Left ventricle myocardium inferior (tissue), 1 donor: ENCODE measurements at places on chromosomes 3 and 15. TPM values are rescaled to one million over a fixed set of nuclear protein-coding genes. Genes with fewer than 3 reads are reported as not detected.

GRCh38 chr3:142274908-142275307 lies 49.5 kb upstream of the GK5 start:
- DNase-seq = no peak

The A4GNT gene
- total RNA-seq = not detected

GRCh38 chr3:48507256-48508061 lies 3.5 kb upstream of the SHISA5 start:
- peak; percentile 24 for DNase-seq

DNA sequence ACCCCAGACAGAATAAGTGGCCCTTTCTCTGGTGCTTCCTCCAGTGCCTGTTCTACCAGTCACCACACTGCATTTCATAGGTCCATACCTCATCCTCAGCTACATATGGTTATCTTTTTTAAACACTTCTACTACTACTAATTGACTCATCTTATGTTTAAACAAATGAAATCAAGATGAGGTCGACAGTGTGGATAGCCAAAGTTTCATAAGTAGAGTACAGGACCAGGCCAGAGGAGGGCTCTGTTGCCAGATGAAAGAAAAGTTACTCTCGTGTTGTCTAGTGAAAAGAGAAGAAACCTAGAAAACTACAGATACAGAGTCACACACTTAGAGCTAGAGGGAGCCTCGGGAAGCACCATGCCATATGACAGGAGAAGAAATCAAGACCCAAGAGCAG lies 296.1 kb downstream of the VPS13C start:
- no peak for DNase-seq

The MYO5C gene
- 2.9 TPM for total RNA-seq

DNA sequence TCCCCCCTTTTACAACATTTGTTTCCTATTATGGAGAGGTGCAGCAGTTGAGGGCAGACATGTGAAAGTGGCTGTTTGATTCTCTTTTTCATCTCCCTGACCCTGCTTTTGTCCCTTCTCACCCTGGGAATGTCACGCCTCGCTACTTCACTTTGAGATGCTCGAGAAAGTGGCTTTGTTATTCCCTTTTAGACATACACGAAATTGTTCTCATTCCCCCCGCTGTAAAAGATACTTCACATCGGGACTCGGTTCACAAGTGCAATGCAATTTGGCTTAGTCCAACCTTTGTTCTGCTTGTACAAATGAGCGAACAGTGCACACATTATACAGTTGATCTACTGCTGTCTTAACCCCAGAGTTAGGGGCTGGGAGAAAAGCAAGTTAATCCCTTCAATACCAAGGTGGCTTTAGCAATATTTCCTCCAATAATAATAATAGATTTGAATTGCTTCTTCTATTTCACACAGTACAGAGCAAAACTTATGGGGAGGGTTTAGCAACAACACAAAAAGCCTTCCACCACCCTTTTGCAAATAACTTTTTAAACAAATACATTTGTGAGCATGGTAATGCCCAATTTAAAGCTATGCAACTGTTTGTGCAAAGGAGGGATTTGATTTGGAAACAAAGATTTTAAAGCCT lies 5.7 kb upstream of the FOXB1 start:
- DNase-seq = no peak

GRCh38 chr3:149277331-149277813 lies 55.7 kb upstream of the CP start:
- DNase-seq = no peak

DNA sequence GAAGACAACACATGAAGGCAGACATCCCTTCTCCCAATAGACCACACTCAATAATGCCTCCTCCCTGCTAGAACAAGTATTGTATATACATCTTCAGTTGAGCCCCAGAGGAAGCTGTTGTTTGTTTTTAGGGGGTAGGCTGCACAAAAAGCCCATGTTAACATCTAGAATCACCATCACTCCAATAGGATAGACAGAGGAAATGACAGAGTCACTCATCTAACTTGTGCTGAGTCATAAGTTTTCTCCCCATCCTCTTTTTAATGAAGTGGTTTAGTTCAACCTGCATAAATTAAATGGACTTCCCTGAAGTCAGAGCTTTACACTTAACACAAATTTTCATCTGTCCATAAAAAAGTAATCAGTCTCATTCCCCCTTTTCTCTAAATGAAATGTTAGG lies 122.9 kb upstream of the SPATA12 start:
- DNase-seq = no peak

- no peak for DNase-seq
These were observed 1742.9 kb downstream of the SI start for GRCh38 chr3:163335429-163335828.

The CPN2 gene
- 2.4 TPM for total RNA-seq

The RPUSD2 gene
- 12.0 TPM for total RNA-seq

DNA sequence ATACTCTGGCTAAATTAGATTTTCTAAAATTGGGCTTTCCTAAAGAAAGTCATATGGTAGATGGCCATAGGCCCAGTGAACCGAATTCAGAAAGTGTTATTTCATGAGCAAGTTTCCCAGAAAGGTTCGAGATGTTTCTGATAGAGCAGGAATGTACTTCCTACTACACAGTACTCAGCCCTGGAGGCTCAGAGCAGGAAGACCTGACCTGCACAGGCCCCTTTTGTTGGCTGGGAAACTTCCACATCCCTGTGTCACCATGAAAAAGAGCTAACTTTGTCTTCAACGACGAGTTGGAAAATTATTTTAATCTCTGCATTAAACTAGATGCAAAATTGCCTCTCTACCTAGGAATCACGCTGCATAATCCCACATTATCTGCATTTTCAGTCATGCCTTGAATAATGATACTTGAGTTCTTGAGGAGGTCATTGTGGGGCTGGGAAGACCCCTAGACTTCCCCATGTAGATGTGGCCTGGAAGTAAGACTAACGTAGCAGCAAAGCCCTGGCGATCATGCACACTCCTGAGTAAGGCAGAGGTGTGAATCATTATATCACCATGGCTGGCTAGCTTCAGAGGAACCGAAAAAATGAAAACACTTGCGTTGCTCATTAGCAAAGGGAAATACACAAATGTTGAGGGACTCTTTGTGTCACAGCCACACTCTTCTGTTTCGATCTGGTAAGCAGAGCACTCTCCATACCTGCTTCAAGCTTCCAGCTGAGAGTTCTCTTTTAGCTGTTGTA lies 47.1 kb downstream of the CMTM7 start:
- DNase-seq = no peak

The MAP2K5 gene
- total RNA-seq = 25.0 TPM

GRCh38 chr15:62558640-62559380 lies 393.7 kb upstream of the C2CD4B start:
- DNase-seq = peak; percentile 53

GRCh38 chr15:63818191-63818590 lies 15.6 kb downstream of the HERC1 start:
- DNase-seq = no peak

GRCh38 chr15:99306694-99307338 lies 55.5 kb downstream of the LRRC28 start:
- no peak for DNase-seq

The POPDC2 gene
- total RNA-seq = 512 TPM

GRCh38 chr3:47849186-47849698 lies 46.3 kb downstream of the DHX30 start:
- no peak for DNase-seq

The NUP210 gene
- total RNA-seq = 2.8 TPM

The BTLA gene
- total RNA-seq = not detected

GRCh38 chr3:146160964-146161662 lies at the start of gene PLOD2:
PLOD2 (minus strand) TSS chr3:146161184; CDS start chr3:146160989, 195 bp downstream.
- peak; percentile 84 for DNase-seq

DNA sequence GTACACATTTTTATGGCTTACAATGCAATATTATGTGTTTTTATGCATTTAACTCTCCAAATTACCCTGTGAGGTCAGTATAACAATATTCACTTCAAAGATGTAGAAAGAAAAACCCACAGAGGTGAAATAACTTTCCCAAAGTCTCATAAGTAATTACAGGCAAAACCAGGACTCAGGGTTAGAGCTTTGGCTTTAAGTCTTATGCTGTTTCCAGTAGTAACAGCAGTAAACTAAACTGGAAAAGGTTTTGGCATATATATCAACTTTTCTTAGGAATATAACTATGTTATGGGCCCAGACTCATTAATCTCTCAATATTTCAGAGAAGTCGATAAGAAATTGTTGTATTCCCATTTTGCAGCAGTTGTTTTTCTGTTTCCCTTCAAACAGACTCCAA lies 206.3 kb upstream of the KCNMB2 start:
- DNase-seq = no peak

The MRAS gene
- 349 TPM for total RNA-seq

The IQCF5 gene
- total RNA-seq = not detected

DNA sequence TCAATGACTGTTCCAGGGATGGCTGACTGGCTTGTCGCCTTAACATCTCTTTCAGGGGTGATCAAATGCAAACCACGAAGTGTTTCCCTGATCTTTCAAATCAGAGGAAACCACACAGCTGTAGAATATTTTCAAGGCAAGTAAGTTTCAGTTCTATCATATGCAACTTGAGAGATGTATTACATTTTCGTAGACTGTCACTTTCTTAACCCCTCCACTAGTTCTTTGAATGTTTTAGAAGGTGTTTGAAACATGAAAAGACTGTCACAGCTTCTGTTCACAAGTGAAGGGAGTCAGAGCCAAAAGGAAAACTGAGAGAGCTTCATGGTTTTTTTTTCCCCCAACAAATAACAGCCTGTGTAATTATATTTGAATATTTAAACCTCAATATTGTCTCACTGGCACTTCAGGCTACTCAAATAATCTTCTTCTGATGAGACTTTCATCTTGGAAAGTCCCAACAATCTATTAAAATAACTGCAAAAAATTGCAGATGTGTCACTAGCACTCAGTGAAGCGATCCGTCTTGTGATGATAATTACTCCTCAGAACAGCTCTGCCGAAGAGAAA lies 25.9 kb upstream of the CAPN7 start:
- DNase-seq = no peak

The LRRFIP2 gene
- 155 TPM for total RNA-seq

GRCh38 chr15:77409259-77410156 lies 10.4 kb downstream of the PEAK1 start:
- DNase-seq = no peak

The LYZL4 gene
- not detected for total RNA-seq

GRCh38 chr3:31503456-31503855 lies 29.3 kb upstream of the STT3B start:
- no peak for DNase-seq

- peak; percentile 90 for DNase-seq
These were observed 27.6 kb downstream of the SLC28A1 start for GRCh38 chr15:84911879-84912660.
